ENCODE measurements at places on chromosomes 11 and 22.

DNA sequence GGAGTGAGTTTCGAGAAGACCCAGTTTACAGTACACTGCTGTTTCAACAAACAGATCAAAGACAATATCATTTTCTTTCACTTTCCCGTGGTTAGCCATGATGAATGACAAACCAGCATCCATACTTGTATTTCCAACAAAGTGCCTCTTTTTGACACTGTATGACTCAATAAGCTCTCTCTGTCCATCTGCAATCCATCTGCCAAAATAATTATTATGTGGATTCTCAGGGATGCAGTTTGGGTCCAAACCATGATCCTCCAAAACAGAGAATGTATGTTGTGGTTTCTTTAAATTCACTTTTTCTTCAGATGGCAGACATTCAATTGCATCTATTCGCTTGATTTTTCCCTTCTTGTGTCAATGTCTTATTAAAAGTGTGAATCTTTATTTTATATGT, 37.8 kb upstream of the RASD2 start:
- no peak for DNase-seq

- DNase-seq = no peak
Observed at GRCh38 chr11:9691865-9692264, 28.0 kb downstream of the SWAP70 start.

DNA sequence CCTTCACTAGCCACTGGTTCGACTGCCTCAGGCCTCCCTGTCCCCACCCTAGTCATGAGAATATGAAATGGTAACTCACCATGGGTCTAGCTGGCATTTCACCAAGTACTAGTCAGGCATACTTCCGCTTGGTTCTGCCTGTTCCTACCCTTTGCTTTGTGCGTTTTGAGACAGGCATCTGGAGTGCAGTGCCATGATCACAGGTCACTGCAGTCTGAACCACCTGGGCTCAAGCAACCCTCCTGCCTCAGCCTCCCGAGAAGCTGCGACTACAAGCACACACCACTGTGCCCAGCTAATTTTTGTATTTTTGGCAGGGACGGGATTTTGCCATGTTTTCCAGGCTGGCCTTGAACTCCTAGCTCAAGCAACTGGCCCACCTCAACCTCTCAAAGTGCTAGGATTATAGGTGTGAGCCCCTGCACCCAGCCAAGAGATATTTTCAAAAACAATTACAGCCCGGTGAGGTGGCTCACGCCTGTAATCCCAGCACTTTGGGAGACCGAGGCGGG, 14.1 kb downstream of the HRAS start:
- no peak for DNase-seq

DNA sequence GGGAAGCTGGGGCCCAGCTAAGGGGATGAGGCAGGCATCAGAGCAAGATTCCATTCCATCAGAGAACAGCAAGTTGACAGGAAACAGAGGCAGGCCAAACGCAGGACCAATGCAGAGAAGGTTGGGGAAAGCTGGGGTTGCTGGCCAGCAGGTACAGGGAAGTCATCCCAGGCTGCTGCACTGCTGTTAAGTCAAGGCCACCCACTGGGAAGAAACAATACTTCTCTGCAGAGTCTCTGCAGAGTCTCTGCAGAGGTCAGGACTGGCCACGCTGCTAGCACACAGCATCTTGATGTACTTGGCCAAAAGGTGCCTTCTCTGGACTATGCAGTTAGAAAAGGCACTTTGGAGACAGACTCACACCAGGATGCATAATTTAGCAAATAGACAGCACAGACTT, 68.5 kb upstream of the CSNK2A3 start:
- no peak for DNase-seq

DNA sequence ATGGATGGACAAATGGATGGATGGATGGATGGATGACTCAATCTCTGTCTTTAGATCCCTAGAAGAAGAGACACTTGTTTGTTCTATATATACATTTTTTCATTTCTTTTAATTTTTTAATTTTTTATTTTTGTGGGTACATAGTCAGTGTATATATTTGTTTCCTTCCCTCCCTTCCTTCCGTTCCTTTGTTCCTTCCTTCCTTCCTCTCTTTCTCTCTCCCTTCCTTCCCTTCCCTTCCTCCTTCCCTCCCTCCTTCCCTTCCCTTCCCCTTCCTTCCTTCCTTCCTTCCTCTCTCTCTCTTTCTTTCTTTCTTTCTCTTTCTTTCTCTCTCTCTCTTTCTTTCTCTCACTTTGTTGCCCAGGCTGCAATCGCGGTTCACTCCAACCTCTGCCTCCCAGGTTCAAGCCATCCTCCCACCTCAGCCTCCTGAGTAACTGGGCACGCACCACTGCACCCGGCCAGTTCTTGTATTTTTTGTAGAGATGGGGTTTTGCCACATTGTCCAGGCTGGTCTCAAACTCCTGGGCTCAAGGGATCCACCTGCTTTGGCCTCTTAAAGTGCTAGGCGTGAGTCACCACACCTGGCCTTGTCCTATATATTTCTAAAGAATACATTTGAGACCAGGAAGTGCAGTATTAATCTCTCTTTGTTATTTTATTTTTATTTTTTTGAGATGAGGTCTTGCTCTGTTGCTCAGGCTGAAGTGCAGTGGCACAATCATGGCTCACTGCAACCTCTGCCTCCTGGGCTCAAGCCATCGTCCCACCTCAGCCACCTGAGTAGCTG, 42.5 kb upstream of the AQP11 start:
- DNase-seq = no peak

DNA sequence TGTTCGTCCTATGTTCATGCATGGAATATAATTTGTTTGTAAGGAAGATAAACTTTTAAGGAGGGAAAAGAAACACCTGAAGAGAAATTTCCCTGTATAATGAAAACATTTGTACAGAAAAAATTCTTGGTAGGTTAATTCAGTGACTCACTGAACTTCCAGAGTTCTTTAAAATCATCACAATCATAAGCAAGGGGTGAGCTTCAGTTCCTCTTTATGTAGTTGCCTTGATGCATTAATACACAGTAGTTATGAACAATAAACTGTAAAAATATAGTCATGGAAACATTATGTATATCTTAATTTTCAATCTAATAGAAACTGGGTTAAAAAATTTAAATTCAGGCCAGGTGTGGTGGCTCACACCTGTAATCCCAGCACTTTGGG, 1.1 kb upstream of the C11orf65 start:
- no peak for DNase-seq

DNA sequence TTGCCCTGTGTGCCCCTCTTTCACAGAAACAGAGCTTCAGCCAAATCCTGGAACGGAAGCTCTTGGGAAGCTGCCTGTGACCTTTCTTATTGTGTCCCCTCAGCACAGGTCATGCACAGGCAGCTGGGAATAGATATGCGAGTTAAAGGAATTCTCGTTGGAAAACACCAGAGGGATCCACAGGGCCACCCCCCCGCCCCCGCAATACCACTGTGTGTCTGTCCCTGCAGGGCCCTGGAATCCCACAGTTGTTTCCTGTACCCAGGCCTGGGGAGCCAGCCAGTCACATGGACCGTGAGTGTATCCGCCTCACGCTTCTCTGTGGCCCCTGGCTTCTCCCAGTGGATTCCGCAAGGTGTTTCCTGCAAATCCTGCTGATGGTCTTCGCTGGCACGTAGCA, 29.0 kb downstream of the TIMP3 start:
- DNase-seq = no peak

DNA sequence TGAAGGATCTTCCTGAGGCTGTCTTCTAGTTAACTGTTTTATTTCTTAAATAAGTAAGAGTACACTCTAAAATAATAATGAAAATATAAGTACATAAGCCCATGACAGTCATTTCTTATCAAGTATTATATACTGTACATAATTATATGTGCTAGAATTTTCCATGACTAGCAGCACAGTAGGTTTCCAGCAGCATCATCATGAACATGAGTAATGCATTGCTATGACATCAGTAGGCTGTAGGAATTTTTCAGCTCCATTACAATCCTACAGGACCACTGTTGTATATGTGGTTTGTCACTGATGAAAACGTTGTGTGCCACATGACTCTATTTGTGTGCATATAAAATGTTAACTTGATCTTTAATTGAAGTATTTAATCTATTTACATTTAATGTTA, 22.0 kb downstream of the ZNF202 start:
- DNase-seq = no peak

GRCh38 chr11:71190551-71190950, 61.8 kb downstream of the SHANK2 start:
- DNase-seq = no peak

GRCh38 chr11:74018331-74019005, 9.6 kb upstream of the UCP3 start:
- DNase-seq = no peak

GRCh38 chr11:126723665-126724045, 276.9 kb downstream of the KIRREL3 start:
- no peak for DNase-seq

DNA sequence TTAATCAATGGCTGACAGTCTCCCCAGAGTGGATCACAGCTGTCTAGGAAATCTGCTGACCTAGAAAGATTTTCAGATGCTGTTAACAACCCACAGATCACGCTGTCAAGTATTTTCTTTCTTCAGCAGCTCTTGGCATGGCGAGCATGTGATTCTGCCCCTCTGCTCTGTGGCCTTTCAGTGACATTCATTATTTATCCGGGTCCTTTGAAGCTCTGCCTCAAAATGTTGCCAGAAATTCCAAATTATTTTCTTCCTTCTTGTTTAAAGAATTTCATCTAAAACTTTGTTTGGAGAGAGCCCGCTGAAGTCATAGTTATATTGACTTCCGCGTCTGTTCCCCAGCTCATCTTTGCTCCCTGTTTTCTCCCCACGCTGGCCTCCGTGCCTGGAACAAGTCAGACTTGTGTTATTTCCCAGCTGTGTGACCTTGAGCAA, 134.1 kb downstream of the COMMD9 start:
- no peak for DNase-seq

DNA sequence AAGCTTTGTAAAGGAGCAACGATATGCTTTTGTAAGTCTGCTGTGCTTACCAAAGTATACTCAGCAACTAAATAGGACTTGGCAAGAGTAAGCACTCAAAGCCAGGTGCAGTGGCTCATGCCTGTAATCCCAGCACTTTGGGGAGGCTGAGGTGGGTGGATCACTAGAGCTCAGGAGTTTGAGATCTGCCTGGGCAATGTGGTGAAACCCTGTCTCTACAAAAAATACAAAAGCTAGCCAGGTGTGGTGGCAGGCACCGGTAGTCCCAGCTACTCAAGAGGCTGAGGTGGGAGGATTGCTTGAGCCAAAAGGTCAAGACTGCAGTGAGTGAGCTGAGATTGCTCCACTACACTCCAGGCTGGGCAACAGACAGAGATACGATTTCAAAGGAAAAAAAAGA, 67.5 kb downstream of the PAK1 start:
- no peak for DNase-seq

- DNase-seq = no peak
Observed at GRCh38 chr11:5923427-5923776, 18.6 kb upstream of the OR56A3 start.

DNA sequence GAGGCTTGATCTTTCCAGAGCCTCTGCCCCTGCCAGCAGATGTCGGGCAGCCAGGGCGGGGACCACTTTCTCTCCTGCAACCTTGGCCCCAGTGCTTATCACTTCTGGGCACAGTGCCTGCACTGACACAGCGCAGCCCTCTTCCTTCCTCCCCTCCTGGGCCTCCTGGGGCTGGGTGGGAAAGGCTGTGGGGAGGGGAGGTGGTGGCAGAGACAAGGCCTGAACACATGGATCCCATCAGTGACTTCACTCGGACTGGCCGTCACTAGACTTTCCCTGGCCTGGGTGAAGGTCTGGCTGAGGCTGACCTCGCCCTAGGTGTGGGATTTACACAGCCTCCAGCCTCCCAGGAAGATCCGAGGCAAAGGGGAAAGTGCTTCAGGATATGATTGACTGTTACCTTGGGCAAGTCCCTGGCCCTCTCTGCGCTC, 68.1 kb downstream of the LRRC32 start:
- DNase-seq = no peak

GRCh38 chr22:45131749-45132148, 32.0 kb upstream of the NUP50 start:
- DNase-seq = no peak

DNA sequence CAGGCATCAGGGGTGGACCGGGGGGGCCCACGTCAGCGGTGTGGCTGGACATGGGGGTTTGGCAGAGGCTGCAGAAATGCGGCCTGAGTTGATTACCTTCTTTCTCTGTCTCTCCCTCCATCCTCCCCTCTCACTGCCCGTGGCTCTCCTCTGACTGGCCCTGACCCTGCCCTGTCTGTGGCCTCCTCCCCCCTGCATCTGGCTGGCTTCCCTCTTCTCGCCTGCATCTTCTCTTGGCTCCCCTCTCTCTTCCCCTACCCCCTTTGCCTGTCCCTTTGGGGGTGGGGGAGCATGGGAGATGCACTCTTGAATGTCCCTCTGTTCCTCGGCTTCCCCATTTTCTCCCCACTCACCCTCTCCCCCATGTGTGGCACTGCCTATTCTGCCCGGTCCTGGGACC, 23.9 kb upstream of the TAB1 start:
- DNase-seq = no peak

- DNase-seq = no peak
Observed at GRCh38 chr11:65618763-65619162, 3.2 kb downstream of the PCNX3 start.

- no peak for DNase-seq
Observed at GRCh38 chr22:16970446-16970845, 37.6 kb downstream of the GAB4 start.

DNA sequence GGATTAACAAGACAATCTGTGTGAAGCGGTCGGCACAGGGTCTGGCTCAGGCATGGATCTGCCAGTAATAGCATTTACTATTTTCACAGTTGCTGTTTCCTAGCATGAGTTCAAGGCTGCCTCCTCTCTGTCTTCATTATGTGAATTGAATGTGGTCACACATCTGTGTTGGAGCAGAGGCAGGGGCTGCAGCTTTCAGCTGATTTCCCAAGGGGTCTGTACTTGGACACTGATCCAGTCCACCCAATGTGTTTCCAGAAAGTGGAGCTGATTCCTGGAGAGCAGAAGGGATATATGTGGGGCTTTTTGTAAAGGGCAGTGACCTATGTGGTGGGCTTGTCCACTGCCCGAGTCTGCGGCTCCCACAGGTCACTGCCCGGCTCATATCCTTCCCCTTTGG, 3.5 kb upstream of the CELSR1 start:
- DNase-seq = no peak

GRCh38 chr11:13152264-13152663, 125.3 kb upstream of the BMAL1 start:
- DNase-seq = no peak

- no peak for DNase-seq
Observed at GRCh38 chr11:91876746-91877145, 347.9 kb upstream of the FAT3 start.

DNA sequence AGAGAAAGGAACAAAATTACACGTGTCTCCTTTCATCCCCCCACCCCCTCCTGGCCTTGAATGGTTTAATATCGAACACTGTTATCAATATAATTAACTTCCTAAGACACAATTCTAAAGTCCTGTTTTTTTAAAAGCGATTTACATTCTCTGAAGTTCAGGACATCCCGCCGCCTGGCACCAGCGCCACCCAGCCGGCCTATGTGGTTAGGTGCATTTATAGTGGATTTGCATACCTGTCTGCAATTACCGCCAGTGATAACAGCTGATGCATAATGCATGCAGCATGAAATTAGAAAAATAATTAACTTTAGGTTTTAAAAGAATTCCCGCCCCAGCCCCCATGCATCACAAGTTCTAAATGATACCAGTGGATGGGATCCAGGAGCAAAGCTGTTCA, 58.6 kb downstream of the MACROD1 start:
- DNase-seq = no peak

GRCh38 chr22:45743687-45744086, 72.1 kb downstream of the ATXN10 start:
- DNase-seq = no peak

Data from GM18507 (cell line).